Stimulated activated CD4-positive, alpha-beta T cell treated with anti-CD3 and anti-CD28 coated beads, Interleukin-1b, Interleukin-23, amount 100 ng/mL, for 4 hours (primary cell): ENCODE measurements at places on chromosomes 16 and 17.

- no peak for DNase-seq
Observed at GRCh38 chr17:73657473-73658116, 13.3 kb upstream of the SDK2 start.

DNA sequence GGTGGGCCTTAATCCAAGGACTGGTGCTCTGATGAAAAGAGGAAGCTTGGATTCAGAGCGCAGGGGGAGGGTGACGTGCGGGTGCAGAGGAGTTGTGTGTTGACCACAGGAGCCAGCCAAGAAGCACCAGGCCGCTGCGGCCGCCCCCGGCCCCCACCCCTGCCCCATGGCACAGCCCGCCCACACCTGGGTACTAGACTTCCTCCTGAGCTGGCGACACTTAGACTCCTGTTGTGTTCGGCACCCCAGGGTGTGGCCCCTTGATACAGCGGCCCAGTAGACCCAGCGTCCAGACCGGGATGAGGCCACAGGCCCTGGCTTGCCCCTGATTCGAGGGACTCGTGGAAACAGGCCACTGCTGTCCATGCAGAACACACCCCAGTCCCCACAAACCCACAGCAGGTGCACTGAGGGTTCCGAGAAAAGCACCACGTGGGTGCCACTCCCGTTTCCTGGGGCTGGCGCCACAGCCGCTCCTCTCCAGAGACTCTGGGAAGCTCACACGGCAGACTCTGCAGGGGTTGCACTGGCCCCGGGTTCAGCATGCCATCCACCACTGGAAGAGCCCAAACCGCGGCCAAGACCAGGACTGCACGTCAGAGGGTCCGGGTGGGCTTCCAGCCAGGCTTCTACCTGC is 5.7 kb upstream of the SNAI3 start:
- no peak for DNase-seq

DNA sequence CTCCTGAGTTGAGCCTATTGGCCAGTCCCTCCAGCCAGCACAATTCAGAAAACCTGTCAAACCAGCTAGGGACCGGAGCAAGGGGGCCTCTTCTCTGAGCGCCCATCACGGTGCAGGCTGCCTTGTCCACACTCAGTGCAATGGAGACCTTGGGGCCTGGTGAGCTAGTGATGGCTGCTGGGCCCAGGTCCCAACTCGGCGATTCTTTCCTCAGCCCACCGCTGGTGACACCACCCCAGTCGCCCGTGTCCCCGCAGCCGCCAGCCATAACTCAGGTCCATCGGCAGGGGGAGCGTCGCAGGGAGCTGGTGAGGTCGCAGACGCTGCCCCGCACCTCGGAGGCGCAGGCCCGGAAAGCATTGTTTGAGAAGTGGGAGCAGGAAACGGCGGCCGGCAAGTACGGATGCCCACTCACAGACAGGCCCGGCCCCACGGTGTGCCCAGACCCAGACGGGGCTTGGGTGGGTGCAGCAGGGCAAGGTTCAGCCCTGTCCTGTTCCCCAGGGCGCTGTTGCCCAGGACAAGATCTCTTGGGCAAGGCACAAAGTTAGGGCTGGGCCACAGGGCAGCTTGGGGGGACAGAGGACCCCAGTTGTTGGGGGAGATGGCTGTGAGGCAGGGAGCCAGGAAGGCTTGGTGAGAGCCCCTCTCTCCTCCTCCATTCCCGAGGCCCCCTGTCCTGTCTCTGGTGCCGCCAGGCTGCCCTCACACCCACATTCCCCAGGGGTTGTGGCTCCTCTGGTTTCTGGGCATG is 10.8 kb downstream of the SMTNL2 start:
- DNase-seq: peak; percentile 33

DNA sequence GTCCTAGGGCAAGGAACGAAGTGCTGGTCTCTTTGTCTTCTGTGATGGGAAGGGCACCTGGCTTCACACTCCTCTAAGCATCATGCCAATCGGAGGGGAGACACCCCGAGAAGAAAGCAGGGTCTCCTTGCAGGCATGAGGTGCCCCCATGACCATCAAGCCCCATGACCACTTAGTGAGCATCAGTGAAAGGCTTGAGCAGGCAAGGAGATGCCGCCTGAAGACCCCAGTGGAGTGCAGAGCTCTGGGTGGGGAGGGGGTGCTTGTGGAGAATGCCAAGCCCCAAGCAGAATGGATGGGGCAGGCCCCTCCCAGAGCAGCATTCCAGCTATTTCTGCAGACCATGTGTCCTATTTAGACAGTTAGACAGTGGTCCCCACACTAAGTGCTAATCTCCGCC is 232.7 kb upstream of the TNRC6C start:
- DNase-seq: no peak

DNA sequence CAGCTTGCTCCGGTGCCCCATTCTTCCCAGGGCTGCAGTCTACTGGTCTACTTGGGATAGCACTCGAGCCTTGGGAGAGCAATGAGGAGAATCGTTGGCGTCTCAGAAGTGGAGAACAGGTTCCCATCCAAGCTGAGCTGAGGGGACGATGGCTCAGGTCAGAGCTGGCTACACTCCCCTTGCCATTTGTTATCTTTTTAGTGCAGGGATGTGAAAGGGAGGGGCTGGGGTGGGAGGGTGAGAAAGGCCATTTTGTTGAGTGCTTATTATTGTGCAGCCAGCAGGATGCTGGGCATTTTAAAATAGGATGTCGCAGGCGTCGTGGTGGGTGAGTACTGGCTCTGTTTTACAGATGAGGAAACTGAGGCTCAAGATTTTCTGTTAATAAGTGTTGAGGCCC is 410.8 kb downstream of the SNX29 start:
- no peak for DNase-seq

- no peak for DNase-seq
Observed at GRCh38 chr16:81885976-81886586, 107.0 kb downstream of the PLCG2 start.

DNA sequence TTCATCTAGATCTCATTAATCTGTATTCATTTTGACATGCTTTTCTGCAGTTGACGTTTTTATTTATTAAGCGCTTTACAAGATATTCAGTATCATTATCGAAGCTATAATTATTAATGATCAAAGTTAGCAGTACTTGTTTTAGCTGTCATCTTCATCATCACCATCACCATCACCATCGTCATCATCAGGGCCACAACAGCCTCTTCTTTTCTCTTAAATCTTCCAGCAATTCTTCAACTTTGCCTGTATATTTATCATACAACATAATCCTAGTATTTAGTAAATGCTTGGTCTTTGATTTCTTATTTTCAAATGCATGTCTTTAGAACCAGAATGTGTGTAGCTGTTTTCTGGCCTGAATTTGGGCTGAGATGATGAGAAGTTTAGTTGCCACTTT is 528.0 kb downstream of the MAF start:
- no peak for DNase-seq

GRCh38 chr17:2875608-2876007 is 79.4 kb downstream of the RAP1GAP2 start:
- DNase-seq: no peak

GRCh38 chr17:30379303-30379902 is 676 bp downstream of the CPD start:
- no peak for DNase-seq

DNA sequence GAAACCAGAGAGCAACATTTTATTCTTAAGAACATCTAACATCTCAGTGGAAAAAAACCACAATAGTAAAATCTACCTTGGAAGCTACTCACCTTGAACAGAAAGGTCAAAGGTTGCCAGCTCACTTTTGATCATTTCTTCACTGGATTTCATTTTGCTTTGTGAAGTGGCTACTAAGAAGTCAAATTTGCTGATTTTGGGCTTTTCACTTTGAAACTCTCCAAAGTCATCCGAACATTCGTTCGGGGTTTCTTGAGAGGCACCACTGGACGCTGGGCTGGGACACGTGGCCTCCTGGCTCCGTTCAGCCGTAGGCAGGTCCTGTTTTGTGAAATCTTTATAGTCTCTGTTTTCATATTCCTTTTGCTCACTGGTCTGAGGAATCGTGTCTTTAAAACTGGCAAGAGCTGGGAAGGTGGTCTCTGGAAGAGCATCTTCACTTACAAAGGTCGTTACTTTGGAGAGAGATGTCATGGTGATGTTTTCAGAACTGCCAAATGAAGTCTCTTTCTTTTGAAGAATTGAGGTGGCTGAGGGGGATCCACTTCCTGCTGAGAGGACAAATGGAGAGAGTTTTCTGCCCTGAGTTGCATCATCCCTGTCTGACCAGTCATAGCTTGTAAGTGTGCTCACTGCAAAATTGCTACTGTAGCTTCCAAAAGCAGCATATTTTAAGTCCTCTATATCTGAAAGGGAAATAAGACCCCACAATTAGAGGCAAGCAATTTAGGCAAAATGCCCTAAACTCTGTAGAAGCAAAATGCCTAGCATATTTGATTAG is 52.4 kb downstream of the DUSP14 start:
- no peak for DNase-seq

- no peak for DNase-seq
Observed at GRCh38 chr16:2150418-2151187, 2.2 kb downstream of the RAB26 start.

DNA sequence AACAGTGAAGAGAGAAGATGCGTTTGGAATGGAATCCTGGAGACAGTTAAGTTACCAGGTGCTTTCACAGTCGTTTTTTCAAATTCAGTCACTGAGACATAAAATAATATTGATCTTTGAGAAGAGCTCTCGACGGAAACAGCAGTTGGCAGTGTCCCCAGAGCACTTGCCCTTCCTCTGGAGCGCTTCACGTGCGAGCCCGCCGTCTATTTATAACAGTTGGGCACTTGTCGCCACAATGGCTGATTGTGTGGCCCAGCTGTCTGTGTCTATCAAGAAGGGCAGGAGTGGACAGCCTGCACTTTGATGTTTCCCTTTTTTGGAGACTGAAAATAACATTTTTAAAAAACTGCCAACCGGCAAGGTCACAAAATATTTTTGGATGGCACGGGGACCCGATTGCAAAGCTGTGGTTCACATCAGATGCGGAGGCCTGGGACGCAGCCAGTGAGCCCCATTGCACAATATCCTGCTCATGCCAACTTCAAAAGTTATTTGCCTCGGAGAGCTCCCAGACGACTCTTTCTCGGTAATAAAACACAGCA is 62.9 kb downstream of the ADCY9 start:
- DNase-seq: no peak

DNA sequence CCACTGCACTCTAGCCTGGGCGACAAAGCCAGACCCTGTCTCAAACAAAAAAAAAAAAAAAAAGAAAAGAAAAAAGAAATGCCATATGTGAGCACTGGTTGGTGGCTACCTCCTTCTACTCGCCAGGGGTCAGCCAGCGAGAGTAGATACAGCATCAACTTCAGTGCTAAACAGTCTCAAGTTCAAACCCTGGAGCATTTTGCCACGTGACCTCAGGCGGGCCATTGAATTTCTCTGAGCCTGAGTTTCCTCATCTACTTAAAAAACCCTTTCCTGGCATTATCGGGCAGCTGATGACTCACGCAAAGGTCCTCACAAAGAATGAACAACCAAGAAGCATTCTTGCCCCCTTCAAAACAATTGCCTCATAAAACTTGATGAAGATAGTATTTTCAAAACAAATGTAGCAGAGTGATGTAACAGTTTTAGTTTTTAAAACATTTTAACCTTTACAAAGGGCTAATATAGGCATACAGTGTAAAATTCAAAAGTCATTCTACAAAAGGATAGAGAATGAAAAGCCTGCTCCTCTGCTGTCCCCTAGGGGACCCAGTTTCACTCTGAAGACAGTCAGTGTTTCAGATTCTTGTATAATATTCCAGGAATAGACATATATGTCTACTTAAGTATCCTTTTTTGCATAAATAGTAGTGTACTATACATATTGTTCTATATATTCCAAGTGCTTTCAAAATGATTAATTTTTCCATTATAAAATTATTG is 28.4 kb downstream of the DNAH2 start:
- DNase-seq: no peak

- no peak for DNase-seq
Observed at GRCh38 chr16:14502932-14503741, 126.9 kb downstream of the PARN start.

DNA sequence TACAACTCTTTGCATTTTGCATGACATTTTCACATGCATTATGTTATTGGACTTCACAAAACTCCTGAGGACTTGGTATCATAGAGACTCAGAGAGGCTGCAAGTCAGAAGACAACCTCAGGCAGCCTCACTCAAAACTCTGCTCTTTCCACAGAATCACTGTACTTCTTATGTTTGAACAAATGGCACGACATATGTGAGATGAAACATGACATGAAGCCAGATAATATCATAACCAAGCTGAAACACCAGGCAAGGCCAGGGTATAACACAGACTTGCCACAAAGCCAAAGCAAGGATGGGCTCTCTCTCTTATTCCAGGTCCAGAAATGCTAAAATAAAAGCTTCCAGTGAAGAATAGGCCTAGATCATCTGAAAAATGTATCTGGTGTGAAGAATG is 425.8 kb upstream of the CDH5 start:
- DNase-seq: no peak

DNA sequence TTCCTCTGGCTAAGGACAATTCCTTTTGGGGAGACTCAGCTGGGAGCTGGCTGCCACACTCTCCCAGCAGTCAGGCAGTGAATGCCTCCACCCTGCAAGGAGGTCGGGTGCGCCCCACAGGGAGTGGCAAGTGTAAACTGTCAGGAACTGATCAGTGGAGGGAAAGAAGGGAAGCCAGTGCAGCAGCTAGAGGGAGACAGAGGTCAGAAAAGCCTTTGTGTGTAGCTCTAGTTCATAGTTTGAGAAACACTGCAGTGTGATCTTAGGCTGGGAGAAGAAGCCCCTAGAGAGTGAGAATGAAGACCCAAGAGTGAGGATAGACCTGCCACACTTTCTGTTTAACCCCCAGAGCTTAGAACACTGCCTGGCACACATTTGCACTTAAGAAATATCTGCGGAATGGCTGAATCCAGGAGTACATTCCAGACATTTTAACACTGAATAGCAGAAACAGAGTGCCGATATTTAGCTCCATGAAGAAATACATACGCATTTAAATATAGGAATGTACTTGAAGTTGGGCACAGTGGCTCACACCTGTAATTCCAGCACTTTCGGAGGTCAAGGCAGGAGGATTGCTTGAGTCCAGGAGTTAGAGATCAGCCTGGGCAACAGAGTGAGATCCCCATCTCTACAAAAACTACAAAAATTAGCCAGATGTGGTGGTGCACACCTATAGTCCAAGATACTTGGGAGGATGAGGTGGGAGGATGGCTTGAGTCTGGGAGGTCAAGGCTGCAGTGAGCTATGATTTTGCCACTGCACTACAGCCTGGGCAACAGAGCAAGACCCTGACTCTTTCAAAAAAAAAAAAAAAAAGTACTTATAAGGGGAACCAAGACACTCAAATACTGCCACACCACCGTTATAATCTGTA is 11.1 kb upstream of the SLC5A11 start:
- no peak for DNase-seq

DNA sequence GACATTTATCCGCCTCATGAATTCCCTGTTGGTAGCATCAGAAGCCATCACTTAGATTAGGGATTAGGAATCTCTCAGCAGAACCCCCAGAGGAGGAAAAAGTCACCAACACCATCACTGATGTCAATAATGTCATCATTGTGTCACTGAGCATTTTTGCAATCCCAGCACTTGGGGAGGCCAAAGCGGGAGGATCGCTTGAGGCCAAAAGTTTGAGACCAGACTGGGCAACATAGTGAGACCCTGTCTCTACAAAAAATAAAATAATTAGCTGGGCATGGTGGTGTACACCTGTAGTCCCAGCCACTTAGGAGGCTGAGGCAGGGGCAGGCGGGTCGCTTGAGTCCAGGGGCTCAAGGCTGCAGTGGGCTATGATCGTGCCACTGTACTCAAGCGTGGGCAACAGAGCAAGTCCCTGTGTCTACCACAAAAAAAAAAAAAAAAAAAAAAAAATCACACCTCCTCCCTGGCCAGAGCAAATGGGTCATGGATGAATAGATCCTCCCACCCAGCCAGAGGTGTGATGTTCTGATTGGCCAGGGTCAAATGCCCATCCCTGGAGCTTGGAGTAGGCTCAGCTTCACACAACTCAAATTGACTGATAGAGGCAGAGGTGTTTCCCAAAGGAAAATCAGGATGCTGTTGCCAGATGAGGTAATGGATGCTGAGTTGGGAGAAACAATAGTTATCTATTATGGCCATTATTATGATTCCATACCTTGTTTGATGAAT is 31.6 kb downstream of the VWA3A start:
- no peak for DNase-seq
